ENCODE measurements at places on chromosomes 12 and 14.

- DNase-seq = no peak
Measured at GRCh38 chr14:22417914-22418313, 171.1 kb downstream of the DAD1 start.

- no peak for DNase-seq
Measured at GRCh38 chr12:116879509-116880212, 1.6 kb downstream of the HRK start.

DNA sequence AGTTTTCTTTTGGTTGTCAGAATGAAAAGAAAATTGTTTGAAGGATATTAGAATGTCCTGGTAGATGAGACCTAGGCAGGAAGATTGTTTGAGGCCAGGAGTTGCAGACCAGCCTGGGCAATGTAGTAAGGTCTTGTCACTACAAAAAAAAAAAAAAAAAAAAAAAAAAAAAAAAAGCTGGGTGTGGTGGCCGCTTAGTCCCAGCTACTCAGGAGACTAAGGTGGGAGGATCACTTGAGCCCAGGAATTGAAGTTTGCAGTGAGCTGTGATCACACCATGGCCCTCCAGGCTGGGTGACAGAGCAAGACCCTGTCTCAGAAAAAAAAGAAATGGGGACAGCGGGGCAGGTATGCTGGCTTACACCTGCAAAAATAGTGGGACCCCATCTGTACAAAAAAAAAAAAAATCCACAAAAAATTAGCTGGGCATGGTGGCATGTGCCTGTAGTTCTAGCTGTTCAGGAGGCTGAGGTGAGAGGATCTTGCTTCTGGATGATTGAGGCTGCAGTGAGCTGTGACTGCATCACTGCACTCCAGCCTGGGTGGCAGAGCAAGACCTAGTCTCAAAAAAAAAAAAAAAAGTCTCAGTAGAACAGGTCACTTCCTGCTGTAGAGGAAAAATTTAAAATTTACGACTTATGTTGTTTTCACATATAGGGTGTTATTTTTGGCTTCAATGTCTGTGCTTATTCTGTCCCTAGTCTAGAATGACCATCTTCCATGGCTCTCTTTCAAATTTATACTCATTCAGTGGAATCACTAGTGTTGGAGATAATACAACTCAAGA is 70.7 kb downstream of the PPHLN1 start:
- DNase-seq = no peak

DNA sequence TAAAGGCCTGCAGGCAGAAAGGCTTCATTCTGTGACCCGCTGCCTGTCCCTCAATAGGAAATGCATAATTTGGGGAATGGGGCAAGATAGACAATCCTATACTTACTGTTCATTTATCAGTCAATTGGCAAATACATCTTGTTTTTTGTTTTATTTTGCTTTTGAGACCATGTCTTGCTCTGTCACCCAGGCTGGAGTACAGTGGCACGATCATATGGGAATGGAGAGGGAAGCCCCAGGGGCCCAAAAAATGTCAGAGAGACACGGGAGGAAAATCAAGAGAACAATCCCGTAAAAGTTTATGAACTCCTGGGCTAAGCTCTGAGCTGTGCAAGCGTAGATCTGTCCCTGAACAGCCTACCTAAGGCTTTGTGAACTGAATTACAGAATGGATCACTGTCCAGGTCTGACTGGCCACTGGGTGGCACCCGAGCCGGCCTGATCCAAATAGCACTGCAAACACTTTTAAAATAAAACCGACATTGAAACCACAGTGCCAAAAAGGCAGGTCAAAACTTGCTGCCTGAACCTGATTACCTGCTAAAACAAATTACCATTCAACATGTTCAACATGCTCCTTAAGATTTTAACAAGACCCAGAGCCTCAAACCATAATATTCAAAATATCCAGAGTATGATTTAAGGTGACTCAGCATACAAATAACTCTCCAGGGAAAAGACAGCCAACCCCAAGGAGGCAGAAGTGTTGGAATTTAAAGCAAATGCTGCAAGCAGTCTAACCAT is 11.8 kb downstream of the COPS7A start:
- peak; percentile 10 for DNase-seq

GRCh38 chr14:71076462-71077092 is 169.3 kb downstream of the PCNX1 start:
- no peak for DNase-seq

DNA sequence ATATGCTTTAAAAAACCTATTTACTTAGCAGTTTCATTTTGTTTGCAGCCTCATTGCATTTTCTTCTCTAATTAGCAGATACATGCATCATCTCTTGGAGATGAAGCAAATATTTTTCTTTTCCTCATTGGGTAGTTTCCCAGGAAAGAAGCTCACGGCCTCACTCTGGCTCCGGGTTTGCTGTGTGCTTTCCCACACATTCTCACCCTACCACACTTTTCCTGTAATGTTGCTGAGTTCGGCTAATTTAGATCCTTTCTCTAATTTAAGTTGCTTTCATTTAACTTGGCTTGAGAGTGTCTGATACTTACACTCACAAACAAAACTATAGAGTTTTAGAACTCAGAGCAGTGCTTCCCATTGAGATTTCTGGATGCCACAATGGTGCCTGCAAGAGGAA is 928.2 kb downstream of the NRXN3 start:
- no peak for DNase-seq

GRCh38 chr12:109445191-109445609 is 31.9 kb downstream of the KCTD10 start:
- DNase-seq = no peak

DNA sequence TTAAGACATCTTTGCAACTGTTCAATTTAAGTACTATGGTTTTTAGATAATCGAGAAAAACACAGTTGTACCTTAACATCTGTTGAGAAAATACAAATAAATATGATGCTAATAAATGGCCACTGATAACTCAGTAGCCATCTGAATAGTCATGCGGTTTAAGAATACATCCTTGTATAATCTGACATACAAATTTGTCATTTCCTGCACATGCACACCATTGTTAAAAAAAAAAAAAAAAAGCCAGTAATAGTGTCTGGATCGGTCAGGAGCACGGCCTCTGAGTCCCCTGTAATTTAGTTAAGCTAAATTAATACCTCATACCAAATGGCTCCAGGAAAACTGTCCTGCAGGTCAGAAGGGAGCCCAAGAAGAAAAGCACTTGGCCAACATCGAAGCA is 16.8 kb downstream of the RFC5 start:
- no peak for DNase-seq

GRCh38 chr12:103560604-103561101 is 26.4 kb upstream of the STAB2 start:
- DNase-seq = no peak

DNA sequence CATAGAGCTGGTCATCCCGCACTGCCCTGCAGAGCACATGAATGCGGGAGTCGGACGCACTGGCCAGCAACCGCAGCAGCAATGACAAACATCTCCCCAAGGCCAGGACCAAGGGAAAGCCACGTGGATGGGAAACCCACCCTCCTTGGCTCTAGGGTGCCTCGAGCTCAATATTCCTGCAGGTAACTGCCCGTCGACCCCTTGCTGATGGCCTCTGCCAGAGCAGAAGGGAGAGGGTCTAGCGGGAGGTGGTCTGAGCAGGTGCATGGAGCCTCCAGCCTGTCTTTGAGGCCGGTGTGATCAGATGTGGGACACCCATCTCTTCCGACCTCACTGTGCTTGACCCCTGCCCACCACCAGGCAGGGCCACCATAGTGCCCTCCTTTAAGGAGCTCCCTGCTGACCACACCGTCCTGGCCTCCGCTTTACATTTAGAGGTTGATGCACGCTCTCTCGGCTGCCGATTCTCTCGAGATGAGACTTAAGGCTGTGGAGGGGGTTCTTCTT is 89.7 kb downstream of the PIWIL1 start:
- no peak for DNase-seq

DNA sequence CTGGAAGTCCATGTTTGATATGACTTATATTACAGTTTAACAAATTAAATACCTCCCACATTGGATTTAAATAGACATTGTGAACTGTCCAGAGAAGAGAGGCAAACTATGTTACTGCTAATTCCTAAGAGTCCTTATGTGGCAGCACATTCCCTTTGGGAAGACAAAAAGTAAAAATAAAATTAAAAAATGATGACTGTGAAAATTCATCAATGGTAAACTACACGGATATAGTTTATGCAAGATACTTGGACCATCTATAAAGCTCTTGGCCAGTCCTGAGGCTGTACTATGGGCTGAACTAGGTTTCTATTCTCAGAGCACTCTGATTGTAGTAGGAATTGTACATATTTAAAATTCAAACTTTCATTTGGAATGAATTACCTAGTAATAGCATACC is 206.4 kb downstream of the LRRK2 start:
- DNase-seq = no peak

DNA sequence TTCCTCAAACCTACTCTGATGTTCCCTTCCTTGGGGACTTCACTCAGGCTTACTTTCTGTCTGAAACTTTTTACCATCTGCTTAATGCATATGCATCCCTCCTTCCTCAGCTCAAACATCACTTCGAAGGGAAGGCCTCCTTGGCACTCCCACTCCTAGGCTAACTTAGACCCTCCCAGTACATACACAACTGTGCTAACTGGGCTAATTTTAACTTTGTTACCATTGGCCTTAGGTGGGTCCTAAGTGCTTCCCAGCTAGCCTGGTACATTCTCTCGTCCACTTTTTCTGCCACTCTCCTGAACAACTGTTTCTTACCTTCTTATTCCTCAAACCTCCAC is 3.8 kb downstream of the EEF1AKMT3 start:
- no peak for DNase-seq

DNA sequence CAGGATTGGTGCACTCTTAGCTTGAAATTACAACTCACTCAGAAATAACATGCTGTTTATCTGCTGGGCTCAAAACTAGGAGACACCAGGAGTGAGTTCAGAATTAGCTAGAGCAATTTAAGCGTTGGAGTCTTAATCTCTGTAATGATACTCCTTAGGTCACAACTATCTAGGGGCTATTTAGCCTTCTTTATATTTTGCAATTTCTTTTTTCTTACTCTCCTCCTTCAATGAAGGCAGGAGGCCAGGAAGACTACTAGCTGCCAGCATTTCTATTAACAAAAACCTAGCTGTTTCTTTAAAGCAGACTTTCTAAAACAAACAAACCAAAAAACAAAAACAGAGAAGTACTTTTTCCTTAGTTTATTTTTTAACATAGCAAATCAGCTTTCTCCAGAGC is 226.2 kb downstream of the TRHDE start:
- no peak for DNase-seq

DNA sequence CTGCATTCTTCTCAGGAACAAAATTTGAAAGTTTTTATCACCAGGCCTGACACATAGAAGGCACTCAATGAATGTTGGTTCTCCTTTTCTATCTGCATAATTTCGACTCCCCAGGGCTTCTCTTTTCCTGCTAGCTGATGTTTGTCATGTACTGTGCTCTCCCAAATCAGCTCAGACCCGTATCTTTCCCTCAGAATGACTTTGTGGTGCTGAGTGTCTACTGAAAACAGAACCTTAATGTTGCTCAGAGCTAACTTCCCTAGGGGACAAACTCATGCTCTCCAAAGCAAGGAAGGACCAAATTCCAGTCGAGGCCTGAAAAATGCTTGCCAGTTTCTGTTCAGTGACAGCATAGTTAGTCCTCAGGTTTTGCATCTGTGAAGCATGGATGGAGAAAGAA is 1.9 kb downstream of the ARHGDIB start:
- no peak for DNase-seq

DNA sequence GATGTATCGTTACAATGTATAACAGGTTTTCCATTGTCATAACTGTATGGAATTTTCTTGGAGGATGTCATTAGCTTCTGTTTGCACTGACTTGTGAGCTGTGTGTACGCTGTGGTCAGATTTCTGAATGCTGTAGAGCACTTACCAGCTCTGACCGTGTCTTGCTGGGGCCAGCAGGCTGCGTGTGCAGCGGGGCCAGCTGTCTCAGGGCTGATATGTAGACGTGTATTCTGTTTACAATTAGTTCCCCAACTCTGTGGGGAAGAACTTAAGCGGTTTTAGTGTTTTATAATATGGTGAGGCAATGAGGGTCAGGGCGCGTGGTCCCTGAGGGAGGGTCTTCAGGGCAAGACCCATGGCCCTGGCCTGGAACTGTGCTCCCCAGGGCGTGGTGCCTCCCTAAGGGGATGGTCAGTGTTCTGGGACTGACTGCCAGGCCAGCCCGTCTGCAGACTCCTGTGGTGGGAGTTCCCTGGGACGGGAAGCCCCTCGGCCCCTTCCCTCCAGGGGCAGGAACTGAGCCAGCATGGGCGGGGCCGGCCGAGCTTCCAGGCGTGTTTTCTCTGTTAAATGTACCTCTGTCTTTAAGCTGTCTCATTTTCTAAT is 18.7 kb downstream of the XRCC3 start:
- DNase-seq = no peak

DNA sequence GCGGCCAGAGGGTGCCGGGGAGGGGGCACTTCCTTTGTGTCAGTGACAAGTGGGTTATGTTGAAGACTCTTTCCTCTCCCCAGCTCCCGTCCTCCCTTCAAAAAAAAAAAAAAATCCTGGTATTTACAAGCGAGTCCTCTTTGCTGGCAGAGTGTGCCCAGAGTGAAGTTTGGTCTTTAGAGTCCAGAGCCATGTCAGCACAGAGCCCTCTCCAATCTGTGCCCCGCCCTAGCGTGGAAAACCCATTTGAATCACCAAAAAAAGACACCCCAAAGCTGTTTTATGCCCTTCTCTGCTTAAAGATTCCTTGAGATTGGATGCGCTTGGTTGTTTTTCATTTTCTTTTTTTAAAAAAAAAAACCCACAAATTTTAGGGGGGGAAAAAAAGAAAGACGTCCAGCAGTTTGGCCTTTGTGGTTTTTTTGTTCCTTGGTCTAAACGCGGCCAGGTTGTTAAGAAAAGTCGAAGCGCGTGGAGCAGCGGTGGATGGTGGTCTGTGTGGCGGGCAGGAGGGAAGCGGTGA is 3.3 kb downstream of the NKX2-1 start:
- no peak for DNase-seq

DNA sequence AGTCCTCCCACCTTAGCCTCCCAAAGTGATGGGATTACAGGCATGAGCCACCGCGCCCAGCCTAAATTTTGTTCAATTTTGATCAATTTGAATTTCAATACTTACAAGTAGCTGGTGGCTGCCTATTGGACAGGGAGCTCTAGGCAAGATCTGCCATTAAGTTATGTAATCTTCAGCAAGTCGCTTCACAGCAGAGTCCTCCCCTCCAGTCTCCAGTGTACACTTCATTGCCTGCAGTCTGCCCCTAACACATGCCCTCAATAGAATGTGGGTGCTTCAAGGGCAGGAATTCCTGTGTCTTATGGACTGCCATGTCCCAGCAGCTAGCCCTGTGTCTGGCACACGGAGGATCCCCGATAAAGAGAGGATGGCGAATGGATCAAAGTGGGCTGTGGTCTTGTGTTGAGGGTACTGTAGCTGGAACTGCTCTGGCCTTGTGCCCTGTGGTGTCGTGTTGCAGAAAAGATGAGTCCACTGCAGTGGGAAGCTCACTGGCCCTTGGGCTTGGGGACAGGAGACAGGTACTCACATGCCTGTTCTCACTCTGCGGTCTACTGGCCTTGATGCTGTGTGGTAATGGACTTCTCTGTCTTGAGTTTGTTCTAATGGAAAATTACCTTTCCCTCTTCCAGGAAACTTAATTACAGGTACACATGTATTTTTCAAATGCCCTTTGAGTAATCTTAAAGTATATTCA is 67.6 kb downstream of the TECPR2 start:
- DNase-seq = no peak

All from activated effector memory CD4-positive, alpha-beta T cell treated with Interleukin-2 at 50 U/mL for 16 hours (primary cell).